ENCODE measurements at places on chromosomes 2 and 18. TPM values are rescaled to one million over a fixed set of nuclear protein-coding genes. Genes with fewer than 3 reads are reported as not detected.

Gene TMEM198
- total RNA-seq: 0.88 TPM

Gene ZNF516
- total RNA-seq: 39.4 TPM

Gene FAM210A
- 38.9 TPM for total RNA-seq

Gene SLC9A4
- total RNA-seq: not detected

Gene BUB1
- 26.9 TPM for total RNA-seq

Gene CCL20
- 3.0 TPM for total RNA-seq
